DMS 273 treated with DMSO at 0.1 percent for 48 hours (cell line): ENCODE measurements at places on chromosomes 16 and 17.

DNA sequence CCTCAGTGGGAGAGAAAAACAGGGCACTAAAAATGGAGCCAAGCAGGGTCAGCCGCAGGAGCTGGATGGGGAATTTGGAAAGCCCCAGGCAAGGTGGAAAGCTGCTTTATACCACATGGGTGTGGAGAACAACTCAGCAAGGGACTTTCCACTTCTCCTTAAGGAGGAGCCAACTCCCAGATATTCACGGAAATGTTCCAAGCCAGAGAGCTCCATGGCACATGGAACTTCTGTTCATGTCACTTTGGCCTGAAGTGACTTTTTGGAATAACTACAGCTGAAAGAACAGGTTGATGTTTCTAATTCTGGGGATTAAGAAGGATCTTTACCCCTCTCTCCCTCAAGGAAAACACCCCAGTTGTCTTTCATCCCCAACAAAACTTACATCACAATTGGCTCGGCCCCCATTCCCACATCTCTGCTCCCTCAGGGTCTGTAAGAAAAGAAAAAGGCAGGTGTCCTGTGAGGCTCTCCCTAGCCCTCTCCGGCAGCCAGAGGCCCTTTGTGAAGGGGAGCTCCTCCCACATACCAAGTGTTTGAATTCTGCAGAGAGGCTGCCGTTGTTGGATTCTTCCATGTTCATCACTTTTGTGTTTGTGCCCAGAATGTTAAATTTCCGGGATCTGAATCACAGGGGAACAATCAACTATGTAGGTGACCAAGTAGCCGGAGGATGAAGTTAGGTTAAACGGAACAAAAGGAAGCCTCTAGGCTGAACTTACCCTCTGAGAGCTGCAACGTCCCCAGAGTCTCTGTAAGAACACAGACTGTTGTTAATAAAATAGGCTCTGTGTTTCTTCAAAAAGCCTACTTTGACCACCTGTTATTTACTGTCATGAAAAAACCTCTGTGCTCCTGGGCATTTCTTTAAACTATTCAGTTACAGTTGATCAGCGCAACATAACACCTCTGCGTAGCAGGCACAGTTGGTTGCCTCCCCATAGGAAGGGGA lies 41.0 kb downstream of the STAT5A start:
- DNase-seq: no peak

DNA sequence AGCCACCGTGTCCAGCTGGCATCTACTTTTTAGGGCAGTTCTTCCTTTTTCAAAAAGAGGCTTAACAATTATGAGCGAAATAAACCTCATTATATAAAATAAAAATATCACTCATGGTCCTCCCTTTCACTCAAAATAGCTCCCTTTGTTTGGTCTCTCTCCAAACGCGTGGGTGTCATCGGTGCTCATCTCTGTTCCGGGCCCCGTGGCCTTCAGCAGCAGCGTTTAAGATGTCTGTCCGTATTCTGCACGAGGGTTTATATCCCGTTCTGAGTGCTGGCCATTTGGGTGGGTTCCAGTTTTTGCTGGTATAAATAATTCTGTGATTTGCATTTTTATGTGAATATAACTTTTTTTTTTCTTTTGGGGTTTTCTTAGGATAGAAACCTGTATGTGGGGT lies 33.4 kb downstream of the PRMT7 start:
- DNase-seq: no peak

DNA sequence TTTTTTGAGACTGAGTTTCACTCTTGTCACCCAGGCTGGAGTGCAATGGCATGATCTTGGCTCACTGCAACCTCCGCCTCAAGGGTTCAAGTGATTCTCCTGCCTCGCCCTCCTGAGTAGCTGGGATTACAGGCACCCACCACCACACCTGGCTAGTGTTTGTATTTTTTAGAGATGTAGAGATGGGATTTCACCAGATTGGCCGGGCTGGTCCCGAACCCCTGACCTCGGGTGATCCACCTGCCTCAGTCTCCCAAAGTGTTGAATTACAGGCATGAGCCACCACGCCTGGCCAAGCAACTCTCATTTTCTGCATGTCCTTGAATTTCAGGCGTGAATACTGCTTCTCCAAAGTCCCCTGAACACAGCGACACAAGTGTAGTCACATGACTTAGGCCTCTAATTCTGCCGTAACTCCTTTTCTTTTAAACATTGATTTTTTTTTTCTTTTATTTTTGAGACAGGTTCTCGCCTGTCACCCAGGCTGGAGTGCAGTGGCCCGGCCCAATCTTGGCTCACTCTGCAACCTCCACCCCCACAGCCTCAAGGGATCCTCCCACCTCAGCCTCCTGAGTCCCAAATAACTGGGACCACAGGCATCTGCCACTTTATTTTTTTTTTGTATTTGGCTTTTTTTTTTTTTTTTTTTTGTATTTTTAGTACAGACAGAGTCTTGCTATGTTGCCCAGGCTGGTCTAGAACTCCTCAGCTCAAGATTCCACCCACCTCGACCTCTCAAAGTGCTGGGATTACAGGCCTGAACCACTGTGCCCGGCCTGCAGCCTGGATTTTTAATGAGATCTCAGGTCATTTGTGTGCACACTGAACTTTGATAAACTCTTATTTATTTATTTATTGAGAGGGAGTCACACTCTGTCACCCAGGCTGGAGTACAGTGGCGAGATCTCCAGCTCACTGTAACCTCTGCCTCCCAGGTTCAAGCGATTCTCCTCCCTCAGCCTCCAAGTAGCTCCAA lies 124.6 kb downstream of the KCNJ18 start:
- DNase-seq: no peak

DNA sequence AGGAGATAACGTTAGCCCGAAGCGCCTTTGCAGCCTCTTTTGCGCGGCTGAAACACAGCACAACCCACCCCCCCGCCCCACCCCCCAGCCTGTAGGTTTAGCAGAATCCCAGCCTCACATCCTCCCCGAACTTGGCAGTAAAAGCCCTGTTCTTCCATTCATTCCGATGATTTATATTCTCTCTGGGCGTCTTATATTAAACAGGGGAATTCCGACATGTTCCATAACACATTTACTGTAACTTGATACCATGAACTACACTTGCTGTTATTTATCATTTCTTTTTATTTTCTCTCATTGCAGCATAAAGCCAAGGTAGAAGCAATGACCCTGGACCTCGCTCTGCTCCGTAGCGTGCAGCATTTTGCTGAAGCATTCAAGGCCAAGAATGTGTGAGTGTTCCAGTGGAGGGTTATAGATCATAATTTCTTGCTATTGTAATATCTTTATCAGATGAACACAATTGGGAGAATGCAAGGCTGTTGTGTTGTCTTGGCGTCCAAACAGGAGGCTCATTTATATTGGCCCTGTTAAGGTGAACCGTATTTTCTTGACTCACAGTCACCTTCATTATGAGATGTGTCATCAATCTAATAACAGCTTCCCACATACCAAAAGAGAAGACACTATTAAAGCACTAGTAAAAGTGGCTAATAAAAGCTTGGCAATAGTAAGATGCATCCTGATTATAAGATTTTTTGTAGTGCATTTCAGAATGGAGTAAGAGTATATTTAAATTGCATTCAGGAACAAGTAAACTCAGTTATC lies 287.3 kb downstream of the WWOX start:
- DNase-seq: no peak

- no peak for DNase-seq
Observed at GRCh38 chr17:49715216-49715615, 7.5 kb upstream of the SLC35B1 start.
